ENCODE measurements at places on chromosomes 4 and X. TPM values are rescaled to one million over a fixed set of nuclear protein-coding genes. Genes with fewer than 3 reads are reported as not detected.

The FRMPD3 gene
- 0.24 TPM for total RNA-seq

The MUC7 gene
- total RNA-seq: not detected

The SOWAHD gene
- 9.6 TPM for total RNA-seq

The CCDC120 gene
- 9.5 TPM for total RNA-seq

The HSFX2 gene
- not detected for total RNA-seq

The KLKB1 gene
- total RNA-seq: 1.6 TPM

The AMBN gene
- not detected for total RNA-seq

The AFM gene
- total RNA-seq: not detected

The GDPD2 gene
- total RNA-seq: not detected

GRCh38 chrX:4277122-4277521 lies 563.7 kb upstream of the PRKX start:
- no peaks in the 10 kb centered on the region for H3K4me1 ChIP-seq
- H3K27me3 ChIP-seq: no peaks in the 10 kb centered on the region

DNA sequence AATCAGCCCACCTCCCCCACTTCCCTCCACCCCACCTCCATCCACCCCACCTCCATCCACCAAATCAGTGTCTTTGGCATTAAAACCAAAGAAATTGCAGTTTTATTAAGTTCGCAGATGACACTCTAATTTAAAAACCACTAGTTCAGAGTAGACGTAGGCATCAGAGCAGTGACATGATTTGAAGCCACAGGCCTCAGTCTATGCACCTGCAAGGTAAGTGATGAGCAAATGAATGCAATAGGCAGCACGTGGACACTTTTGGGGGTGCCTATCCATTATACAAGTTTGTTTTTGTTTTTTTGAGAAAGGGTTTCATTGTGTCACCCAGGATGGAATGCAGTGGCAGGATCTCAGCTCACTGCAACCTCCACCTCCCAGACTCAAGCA lies 88.0 kb upstream of the TRIM2 start:
- peak overlapping the region; percentile 39 for H3K4me3 ChIP-seq

DNA sequence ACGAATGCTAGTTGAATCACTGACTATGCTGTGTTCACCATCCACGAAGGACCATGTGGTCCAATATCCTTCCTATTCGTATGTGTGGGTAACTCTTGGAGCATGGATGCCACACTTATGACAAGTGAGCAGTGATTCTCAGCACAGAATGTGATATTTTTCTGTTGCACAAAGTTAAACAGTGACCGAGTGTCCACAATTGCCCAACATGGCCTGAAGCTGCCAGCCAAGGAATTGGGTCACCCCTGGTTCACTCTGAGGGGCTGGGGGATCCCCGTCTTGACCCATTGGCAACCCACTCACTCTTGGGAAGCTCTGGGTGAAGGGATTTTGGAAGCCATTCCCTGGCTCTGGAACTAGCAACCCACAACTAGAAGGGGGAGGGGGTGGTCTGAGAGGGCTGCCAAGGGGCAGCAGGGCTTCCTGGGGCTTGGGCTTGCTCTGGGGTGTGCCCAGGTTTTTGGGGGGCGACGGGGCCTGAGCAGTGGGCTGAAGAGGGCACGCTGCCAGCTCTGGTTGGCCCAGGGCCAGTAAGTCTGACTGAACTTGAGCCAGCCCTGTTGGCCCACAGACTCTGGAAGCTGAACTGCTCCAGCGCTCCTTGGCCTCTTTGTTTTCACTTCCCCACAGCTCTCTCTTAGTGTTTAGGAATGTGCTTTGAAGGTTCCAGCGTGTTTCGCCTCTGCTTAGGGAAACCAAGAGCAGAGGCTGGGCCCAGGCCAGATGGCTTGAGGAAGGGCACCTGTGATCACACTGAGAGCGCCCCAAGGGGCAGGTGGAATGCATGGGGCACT lies 43.1 kb upstream of the BCOR start:
- H3K27me3 ChIP-seq: no peaks in the 10 kb centered on the region
- DNase-seq: peak; percentile 57
- peaks cover 17% of the 10 kb centered on the region for H3K4me1 ChIP-seq
- no peaks in the 10 kb centered on the region for H3K36me3 ChIP-seq

GRCh38 chr4:13766761-13767540 lies 139.4 kb upstream of the BOD1L1 start:
- no peak overlapping the region for H3K4me3 ChIP-seq
- no peaks in the 10 kb centered on the region for H3K4me1 ChIP-seq
- no peaks in the 10 kb centered on the region for H3K36me3 ChIP-seq
- no peak overlapping the region for H3K27ac ChIP-seq
- no peak for DNase-seq

DNA sequence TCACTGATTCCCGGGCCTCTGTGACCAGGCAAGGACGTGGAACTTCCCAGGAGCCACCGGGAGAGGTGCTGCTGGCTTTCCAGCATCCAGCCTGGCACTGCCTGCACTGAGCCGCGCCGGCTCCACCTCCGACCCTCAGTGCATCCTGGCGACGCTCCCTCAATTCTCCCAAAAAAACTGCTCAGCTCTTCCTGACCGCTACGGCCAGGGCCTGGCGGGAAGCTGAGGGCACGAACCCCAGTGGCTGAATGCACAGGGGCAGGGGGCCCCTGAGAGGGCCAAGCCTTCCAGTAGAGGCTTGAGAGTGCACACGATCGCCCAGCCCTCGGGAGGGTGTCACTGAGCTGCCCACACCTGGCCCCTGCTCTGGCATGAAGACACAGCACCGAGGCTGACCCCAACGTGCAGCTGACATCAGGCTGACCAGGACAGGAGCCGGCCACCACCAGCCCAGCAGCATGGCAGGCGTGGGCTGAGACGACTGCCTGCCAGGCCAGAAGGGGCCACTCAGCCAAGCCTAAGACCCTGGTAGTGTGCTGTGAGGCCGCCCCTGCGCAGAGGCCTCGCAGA lies 6.9 kb downstream of the CTBP1 start:
- peaks cover 38% of the 10 kb centered on the region for H3K36me3 ChIP-seq
- H3K27me3 ChIP-seq: no peaks in the 10 kb centered on the region
- H3K4me3 ChIP-seq: no peak overlapping the region
- no peak for DNase-seq

DNA sequence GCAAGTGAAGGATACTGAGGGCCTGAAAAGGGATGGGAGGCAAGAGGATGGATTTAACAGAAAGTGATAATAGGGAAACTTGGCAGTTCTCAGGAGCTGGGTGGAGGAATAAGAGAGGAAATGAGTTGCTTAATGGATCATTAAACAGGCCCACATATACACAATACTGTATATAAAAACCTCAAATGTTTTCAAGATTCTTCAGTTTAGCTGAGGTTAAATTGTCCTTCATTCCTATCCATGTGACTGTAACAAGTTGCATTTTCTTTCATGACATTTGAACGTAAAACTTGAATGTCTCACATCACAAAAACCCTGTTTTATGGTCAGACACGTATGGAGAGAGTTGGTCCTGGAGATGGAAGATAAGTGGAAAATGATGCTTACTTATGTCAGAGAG lies 76.5 kb upstream of the PLAC8 start:
- DNase-seq: no peak
- no peaks in the 10 kb centered on the region for H3K36me3 ChIP-seq
- H3K4me1 ChIP-seq: no peaks in the 10 kb centered on the region
- no peak overlapping the region for H3K4me3 ChIP-seq
- no peaks in the 10 kb centered on the region for H3K27me3 ChIP-seq
- no peak overlapping the region for H3K27ac ChIP-seq

DNA sequence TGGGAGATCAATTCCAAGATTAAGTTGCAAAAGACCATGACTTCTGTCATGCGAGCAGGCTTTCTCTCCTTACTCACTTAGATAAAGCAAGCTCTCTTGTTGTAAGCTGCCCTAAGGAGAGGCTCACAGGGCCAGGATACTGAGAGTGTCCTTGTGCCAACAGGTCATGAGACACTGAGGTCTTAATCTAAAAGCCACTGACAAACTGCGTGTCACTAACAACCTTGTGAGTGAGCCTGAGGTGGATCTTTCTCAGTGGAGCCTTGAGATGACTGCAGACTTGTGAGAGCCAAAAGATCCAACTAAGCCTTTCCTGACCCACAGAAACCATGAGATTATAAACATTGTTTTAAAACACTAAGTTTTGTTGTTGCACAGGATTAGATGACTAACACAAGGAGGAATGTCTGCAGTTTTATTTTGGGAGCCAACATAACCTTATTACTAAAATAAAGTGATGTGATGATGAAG lies 170.5 kb downstream of the SLC39A8 start:
- H3K27me3 ChIP-seq: no peaks in the 10 kb centered on the region
- no peaks in the 10 kb centered on the region for H3K36me3 ChIP-seq
- H3K27ac ChIP-seq: no peak overlapping the region
- H3K4me1 ChIP-seq: no peaks in the 10 kb centered on the region

- H3K36me3 ChIP-seq: no peaks in the 10 kb centered on the region
- no peaks in the 10 kb centered on the region for H3K4me1 ChIP-seq
- no peaks in the 10 kb centered on the region for H3K27me3 ChIP-seq
- no peak for DNase-seq
Observed at GRCh38 chr4:188728359-188728758, 589.1 kb downstream of the TRIML1 start.

- DNase-seq: no peak
- H3K27ac ChIP-seq: no peak overlapping the region
- H3K4me1 ChIP-seq: no peaks in the 10 kb centered on the region
- H3K36me3 ChIP-seq: no peaks in the 10 kb centered on the region
- no peak overlapping the region for H3K4me3 ChIP-seq
Observed at GRCh38 chr4:132281733-132282132, 867.4 kb upstream of the PCDH10 start.

DNA sequence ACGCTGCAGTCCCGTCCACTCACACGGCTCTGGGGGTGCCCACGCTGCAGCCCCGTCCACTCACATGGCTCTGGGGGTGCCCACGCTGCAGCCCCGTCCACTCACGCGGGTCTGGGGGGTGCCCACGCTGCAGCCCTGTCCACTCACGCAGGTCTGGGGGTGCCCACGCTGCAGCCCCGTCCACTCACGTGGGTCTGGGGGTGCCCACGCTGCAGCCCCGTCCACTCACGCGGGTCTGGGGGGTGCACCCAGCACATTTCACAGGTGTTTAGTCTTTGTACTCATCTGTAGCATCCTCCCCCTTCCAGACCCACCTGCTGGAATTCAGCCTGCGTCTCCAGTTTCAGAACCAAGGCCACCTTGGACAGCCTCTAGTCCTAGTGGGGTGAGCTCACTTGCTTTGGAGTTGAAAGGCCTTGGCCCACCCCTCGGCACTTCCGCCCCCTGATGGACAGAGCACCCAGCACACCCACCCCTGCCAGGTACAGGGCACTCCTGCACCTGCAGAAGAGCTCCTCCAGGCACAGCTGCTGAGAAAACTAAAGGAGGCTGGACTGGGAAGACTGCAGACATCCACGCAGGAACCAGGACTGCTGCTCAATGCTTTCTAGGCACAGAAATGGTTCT lies 73.0 kb downstream of the ABLIM2 start:
- no peak for DNase-seq
- no peaks in the 10 kb centered on the region for H3K27me3 ChIP-seq
- no peaks in the 10 kb centered on the region for H3K36me3 ChIP-seq
- no peak overlapping the region for H3K4me3 ChIP-seq

DNA sequence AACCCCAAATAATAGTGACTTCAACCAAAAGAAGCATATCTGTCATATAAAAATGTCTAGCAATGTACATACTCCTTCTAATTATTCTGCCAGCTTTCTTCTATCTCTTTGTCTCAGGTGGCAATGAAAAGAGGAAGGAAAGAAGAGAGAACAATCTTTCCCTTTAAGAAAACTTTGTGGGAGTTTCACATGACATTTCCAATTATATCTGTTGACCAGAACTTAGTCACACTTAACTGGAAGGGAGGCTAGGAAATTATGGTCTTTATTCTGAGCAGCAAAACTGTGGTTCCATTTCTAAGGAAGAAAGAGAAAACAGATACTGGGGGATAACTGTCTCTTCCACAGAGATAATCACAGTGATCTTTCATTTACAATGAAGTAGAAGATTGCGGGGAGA lies 12.9 kb upstream of the MAOA start:
- H3K27ac ChIP-seq: no peak overlapping the region
- no peak for DNase-seq
- no peak overlapping the region for H3K4me3 ChIP-seq
- H3K4me1 ChIP-seq: peaks cover 6% of the 10 kb centered on the region
- no peaks in the 10 kb centered on the region for H3K27me3 ChIP-seq

Data from lower lobe of right lung (tissue), 2 donors.